ENCODE measurements at places on chromosomes 3 and 15.

DNA sequence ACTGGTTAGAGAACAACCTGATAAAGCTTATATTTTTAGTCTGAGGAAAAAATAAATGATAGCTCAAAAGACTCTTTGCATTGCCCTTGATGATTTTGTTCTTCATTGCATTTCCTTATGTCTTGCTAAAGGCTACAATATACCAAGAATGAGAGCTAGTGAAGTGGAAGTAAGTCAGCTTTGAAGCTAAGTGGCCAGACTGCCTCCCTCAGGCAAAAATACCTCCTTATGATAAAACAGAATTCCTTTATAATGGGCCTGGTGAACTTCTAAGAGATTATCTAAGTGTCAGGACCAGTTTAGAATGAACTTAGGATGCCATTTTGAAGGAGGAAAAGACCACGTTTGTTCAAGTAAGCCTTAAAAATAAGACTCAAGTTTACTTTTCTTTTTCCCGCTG, 678.4 kb downstream of the ROBO2 start:
- DNase-seq: peak; percentile 14

- DNase-seq: no peak
These were observed 1.3 kb downstream of the MINAR1 start for GRCh38 chr15:79433276-79433990.

- no peak for DNase-seq
These were observed 150.7 kb downstream of the FNDC3B start for GRCh38 chr3:172189987-172190603.

DNA sequence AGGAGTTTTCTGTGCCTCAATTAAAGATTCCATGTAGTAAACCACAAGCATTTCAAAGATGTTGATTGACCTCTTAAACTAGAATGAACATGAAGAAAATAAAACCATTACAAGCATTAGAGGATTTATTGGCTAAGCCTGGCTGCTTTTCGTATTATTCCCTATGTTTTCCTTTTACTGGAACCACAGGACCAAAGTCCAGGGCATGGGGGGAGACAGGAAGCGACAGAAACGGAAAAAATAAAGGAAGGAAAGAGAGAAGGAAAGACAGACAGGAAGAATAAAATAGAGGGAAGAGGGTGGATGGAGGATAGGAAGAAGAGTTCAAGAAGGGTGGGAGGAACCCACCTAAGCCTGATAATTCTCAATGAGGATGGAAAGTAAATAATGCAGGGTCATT, 169.9 kb downstream of the SHQ1 start:
- DNase-seq: no peak

GRCh38 chr15:71306538-71306937, 191.3 kb downstream of the THSD4 start:
- DNase-seq: no peak

DNA sequence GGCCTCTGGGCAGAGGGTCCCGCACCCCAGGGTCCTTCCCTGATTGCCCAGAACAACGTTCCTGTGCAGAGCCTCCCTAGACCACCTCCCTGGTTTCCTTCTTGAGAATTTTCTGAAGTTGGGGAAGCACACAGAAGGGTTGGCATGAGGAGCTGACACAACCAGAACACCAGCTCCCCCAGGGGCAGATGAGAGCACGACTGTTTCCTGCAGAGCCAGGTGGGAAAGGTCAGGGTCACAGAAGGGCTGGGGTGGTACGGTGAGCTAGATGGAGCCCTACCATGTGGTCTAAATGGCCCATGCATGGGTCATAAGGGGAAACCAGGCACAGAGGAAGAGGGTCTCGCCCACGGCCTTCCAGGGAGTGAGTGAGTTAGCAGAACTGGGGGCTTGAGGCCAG, 10.4 kb downstream of the PPCDC start:
- no peak for DNase-seq

- DNase-seq: no peak
These were observed 64.3 kb upstream of the GOLGA8B start for GRCh38 chr15:34647569-34648293.

DNA sequence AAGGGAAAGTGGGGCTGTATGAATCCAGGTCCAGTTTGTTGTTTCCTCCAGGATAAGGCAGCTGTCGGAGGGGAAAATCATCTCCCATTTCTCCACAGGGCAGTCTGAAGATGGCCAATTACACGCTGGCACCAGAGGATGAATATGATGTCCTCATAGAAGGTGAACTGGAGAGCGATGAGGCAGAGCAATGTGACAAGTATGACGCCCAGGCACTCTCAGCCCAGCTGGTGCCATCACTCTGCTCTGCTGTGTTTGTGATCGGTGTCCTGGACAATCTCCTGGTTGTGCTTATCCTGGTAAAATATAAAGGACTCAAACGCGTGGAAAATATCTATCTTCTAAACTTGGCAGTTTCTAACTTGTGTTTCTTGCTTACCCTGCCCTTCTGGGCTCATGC, 911 bp downstream of the CCRL2 start:
- DNase-seq: no peak

DNA sequence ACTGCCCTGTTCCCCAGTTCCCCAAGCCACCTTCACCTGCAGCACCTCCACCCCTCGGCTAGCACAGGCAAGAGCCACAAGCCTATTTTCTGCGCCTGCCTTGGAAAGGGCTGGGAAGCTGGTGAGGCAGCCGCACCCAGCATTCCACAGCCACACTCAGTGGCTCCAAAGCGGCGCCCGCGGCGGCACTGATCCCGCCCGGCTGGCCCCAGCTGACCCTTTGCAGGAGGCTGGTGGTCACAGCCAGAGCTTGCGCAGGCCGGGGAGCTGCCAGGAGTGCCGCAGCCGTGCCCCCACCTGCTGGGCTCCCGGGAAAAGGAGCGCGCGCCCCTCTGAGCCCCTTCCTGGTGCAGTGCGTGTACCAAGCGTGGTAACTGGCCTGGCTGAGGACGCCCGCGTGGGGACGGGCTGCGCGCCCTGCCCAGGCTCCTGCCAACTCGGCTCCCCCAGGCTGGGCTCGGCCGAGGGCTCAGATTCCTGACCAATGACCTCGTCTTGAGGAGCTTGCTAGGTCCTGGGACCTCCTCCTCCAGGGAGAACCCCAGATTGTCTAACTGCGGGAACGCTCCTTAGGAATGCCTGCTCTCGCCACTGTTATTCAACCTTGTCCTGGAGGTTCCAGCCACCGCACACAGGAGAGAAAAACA, 13.3 kb downstream of the GRAMD2A start:
- peak; percentile 68 for DNase-seq
